ENCODE measurements at places on chromosomes 6 and 20. TPM values are rescaled to one million over a fixed set of nuclear protein-coding genes. Genes with fewer than 3 reads are reported as not detected.

The GSTA4 gene
- total RNA-seq = 14.8 TPM

The CTCFL gene
- not detected for total RNA-seq

The VIP gene
- total RNA-seq = 1.7 TPM

The COL19A1 gene
- 11.1 TPM for total RNA-seq

The CGA gene
- total RNA-seq = not detected

The RBBP8NL gene
- total RNA-seq = not detected

The MDFI gene
- total RNA-seq = not detected

The LRRN4 gene
- total RNA-seq = 0.13 TPM

DNA sequence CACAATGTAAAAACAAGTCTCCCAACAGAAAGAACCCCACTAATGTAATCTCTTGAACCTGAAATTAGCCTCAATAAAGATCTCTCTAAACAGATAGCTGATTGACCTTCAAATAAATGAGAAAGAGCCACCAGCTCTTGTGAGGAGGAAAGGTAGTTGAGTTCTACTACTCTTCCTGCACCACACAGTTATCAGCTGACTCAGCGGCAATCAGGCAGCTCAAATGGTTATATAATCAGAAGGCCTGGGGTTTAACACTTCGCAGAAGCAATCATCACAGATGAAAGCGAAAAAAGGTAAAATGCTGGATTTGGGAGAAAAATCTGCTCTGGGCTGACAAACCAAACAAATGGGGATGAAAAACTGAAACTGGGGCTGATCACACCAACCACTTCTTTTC lies 91.8 kb downstream of the CHD6 start:
- no peak for DNase-seq

- DNase-seq = no peak
Measured at GRCh38 chr6:154390034-154390433, 33.4 kb upstream of the IPCEF1 start.

DNA sequence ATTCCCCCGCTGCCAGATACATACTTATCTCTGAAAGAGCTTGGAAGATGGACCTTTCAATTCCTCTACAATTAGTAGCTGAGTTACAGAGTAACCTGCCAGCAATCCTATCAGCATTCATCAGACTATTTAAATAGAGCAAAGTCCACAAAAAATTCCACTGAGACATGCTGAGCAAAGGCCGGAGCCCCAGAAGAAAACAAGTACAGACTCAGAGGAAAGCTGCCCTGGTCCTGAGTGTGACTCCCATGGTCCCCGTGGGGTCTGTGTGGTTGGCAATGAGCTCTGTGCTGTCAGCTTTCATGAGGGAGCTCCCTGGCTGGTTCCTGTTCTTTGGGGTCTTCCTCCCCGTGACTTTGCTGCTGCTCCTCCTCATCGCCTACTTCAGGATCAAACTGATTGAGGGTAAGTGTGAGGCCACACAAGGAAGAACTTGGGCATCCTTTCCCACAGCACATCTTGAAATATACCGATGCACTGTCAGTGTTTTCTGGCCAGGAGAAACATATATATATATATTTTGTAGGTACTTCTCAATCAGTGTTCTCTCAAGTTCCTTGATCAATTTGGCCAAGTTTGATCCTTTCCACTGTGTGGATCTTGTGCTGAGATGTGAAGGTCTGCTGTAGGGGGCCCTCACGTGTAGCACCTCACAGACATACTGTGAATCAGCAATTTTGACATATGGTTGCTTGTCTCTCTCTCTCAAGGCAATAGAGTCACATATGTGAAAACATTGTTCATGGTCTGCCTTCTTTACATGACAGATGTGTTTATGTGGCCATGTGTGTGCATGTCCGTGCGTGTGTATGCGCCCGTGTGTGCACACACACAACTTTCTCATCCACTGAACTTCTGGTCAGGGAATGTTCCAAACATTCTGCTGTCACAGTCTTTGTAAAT lies at the start of gene SMLR1:
SMLR1 (plus strand) TSS at position 160 of the 903 bp plus-strand sequence; CDS start at position 168, 8 bp downstream.
- no peak for DNase-seq

DNA sequence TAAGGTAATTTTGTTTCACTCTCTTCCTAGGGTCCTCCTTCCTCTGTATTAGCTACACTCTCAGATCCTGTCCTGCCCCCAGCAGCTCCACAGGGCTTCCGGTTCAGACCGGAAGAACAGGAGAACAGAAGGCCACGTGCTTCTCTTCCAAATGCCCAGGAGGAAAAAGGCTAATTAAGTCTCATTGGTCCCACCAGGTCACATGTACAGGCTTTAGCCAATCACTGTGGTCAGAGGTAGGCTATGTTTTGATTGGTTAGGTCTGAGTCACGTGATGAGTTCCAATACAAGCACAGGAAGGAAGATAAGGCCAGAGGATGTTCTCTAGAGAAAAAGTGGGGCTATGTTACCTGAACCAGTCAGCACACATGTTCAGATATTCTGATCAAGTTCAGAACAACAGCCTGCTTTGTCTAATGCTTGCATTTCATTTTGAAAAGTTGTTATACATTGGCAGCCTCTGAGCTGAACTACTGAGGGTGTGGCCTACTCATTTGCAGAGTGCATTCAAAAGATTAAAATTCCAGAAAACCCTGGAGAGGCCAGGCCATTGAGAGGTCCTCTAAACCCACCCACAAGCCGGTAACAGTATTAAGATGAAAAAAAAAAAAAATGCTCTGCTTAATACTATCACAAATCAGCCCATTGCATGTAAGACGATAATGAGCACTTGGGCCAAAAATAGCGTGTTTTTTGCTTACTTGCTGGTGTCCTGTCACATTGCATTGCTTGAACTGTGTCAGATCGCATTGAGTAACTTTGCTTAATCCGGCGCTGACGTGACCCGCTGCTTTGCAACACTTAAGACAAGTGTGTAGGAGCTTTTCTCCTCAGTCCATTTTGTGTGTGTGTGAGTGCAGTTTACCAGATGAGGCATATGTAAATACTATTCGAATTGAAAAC lies 170.3 kb downstream of the TSHZ2 start:
- DNase-seq = no peak

GRCh38 chr6:105851113-105851580 lies 235.0 kb upstream of the PRDM1 start:
- no peak for DNase-seq

DNA sequence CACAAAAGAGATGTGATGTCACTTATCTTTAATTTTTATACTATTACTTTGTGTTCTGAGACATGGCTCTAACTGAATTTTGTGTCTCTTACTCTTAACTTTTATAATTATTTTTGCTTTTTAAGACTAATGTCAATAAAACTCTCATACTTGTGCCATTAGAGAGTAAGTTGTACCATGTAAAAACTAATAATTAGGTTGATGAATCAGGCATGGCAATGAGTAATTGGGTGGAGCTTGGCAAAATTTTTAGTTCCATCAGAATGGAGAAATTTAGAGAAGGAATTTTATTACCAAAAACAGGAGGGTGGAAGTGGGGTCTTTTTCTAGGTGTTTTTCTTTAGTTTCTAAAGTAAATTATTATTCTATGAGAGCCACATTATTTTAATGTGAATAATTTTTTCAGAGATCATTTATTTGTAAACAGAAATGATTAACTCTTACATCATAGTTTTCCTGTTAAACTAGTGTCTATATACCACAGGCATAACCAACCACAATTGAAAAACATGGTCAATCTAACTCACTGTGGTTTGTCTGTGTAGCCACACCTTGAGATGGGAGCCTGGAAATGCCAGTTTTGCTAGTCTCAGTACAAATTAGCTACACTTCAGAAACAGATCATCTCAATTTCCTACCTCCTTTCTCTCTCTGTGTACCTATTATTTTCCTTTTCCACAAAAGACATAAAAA lies 51.8 kb downstream of the ELOVL4 start:
- no peak for DNase-seq

- peak; percentile 87 for DNase-seq
Measured at GRCh38 chr6:156752666-156753301, 24.4 kb upstream of the ARID1B start.

- no peak for DNase-seq
Measured at GRCh38 chr6:4404415-4404814, 269.0 kb upstream of the ECI2 start.

- DNase-seq = no peak
Measured at GRCh38 chr6:168602576-168602975, 161.6 kb downstream of the SMOC2 start.

DNA sequence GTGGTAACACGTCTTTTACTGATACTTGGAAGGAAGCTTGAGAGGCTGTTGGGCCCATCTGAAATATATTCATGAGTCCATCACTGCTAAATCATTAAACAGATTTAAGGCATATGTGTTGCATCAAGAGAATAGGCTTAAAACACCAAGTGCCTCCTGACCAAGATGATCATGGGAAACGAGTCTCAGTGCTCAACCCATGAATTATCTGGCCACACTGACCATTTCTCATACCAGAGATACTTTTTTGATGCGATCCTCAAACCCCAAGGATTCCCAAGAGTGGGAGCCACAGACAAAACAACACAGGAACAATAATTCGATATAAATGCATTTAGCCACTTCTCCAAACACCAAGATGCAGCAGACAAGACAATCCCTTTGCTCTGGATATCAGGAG lies 17.2 kb downstream of the HEY2 start:
- DNase-seq = no peak

GRCh38 chr6:89042664-89043063 lies 37.9 kb upstream of the PNRC1 start:
- DNase-seq = no peak

DNA sequence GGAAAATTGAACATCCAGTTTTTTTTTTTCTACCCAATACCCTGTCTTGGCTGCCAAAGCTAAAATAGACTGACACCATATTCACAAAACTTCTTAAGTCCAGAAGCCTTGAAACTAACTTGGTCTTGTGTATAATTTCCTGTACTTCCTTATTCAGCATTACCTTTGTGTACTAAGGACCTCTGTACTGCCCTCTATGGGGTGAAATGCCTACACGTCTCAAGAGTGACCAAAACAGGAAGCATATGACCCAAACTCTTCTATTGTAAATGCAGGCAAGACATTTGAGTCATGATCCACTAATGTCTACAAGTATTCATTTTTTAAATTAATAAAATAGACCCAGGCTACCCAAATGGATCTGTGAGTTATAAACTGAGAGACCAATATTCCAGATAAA lies 50.4 kb downstream of the HMGCLL1 start:
- DNase-seq = no peak

- DNase-seq = peak; percentile 76
Measured at GRCh38 chr20:52054123-52054522, 137.5 kb downstream of the ZFP64 start.

- no peak for DNase-seq
Measured at GRCh38 chr20:58459058-58459750, 56.0 kb downstream of the APCDD1L start.

DNA sequence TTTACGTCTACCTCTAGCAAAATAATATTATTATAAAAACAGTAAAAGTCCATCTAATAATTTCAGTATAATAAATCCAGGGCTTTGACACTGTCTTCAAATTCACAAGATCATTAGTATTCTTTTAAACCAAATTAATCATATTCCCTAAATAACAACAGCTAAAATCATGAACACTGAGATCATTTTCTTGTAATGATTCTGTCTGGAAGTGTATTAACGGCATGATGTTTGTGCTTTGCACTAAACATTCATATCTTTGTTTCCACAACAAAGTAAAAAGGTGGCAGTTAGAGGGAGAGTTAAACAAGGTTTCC lies 18.8 kb downstream of the HIVEP2 start:
- no peak for DNase-seq

All from spleen (tissue), 13 donors.